ENCODE measurements at places on chromosomes 2 and 18.

- DNase-seq: no peak
Observed at GRCh38 chr18:72119082-72119481, 425.1 kb downstream of the CBLN2 start.

DNA sequence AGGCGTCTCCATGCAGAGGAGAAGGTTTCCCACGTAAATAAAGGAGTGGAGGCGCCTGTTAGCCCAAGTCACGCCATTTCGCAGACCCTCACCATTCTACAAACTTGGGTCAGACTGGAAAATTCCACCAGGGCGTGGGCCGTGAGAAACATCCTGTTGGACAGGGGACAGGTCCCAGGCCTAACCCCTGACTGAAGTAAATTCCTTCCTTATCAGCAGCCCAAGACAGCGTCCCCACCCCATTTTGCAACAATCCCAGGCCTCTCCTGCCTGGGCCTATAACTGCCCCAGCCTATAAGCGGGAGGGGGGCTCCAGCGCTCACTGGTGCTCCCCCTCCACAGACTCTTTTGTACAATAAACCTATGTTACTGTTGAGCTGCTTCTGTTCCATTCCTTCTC, 57.3 kb upstream of the CBLN2 start:
- DNase-seq: no peak

DNA sequence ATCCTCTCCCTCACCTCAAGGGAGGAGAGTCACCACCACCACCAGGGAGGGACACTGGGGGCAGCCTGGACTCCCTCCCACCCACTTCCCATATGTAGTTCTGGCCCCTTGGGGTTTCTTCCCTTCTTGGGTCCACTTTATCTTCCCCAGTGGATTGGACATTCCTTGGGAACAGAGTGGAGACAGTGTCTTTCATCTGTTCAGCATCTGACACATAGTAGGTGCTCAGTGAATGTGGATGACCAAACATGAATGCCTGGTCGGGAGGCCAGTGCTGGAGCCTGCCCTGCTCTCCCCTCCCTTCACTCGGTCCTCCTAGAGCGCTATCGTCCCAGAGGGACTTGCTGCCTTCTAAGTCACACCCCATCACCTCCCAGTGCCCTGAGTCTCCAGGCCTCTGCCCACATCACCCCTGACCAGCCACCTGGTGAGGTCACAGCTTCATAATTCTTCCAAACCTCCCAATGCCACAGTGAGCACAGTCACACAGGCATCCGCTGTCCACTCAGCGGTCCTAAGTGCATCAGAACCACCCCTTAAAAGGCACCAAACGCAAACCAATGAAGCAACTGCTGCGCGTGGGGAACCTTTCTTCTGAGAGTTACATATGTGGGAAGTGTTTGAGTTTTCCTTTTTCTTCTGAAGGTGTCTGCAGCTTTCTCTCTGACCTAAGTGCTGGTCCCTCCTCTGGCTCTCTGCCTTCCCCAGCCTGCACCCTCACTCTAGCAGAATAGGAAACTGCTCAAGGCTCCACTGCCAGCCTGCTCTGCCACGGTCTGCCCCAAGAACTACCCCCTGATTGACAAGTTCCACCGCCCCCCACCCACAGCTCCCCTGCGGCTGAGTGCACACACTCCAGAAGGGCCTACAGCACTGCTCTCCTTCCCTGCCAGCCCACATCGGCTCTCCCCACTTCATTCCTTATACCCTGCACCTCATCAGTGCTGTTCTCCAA, 7.2 kb upstream of the SFXN5 start:
- no peak for DNase-seq

- no peak for DNase-seq
Observed at GRCh38 chr18:28816155-28816554, 639.2 kb upstream of the CDH2 start.

DNA sequence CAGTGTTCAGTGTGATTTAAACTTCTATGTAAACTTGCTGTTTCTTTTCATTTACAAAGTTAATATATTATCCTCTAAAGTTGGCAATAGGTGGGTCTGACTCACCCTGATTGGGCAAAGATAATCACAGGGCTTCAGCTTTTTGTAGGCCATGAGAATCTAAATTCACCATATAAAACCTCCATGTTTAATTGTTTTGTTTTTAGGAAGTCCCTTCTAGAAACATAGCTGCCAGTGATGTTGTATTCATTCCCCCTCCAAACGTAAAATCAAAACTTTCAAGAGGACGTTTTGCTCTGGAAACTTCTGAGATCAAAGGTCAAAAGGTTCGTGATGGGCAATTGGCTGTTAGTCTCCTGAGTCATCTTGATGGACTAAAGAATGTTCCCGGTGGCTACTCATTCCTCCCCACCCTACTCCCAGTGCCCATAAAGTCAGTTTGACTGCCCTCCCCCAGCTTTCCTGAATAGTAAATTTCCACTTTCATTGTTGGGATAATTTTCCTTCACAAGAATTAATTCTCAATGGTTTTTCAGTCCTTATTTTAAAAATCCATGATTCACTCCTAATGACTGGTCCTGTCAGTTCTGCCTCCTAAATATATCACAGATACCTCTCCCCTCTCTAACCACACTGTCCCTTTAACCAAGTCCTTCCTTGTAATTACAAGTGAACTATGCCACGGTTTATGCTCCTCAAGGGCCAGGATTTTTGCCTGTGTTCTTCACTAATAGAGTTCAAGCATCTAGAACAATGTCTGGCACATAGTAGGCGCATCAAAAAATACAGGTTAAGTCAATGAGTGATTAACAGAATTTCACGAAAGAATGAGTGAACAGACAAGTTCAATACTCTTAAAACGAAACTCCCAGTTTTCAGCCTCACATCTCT, 164.4 kb upstream of the VRK2 start:
- no peak for DNase-seq

Measured in AML-193 (cell line).